Stimulated activated CD4-positive, alpha-beta T cell treated with anti-CD3 and anti-CD28 coated beads, Interleukin-1b, Interleukin-23, amount 100 ng/mL, for 1 hour (primary cell): ENCODE measurements at places on chromosomes 4 and X.

DNA sequence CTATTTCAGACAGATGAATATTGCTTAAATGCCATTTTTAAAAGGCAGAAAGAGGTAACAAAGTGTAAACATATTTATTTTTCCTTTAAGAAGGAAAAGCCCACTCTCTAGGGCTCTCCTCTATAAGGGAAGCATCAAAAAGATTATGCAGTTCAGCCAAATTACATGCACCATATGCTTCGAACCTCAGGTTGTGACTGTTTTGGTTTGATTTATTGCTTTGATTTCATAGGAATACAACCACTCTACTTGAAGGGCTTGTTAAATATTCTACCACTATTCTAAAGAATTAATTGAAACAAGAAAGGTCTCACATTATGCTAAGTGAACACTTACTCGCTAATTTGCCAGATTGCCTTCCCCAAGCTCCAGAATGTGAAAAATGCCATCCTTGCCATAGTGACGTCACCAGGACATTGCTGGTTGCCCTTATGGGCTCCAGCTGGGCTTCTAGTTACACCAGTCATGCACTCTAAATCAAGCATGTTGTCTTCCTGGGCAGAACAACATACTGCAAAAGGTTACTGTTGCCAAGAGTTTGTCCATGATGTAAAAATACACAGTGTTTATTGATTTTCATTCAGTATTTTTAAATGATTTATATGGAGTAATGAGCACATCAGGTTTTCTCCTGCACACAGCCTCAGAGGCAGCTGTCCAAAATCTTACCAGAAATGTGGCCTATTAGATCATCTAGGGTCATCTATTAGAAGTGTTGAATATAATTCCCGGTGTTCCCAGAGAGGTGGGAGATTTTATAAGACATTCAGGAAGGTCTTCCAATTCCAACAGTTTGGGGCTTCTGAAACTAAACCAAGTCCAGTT is 164.4 kb upstream of the RAPGEF2 start:
- no peak for DNase-seq

- DNase-seq: no peak
Observed at GRCh38 chr4:141376769-141377168, 156.1 kb downstream of the ZNF330 start.

DNA sequence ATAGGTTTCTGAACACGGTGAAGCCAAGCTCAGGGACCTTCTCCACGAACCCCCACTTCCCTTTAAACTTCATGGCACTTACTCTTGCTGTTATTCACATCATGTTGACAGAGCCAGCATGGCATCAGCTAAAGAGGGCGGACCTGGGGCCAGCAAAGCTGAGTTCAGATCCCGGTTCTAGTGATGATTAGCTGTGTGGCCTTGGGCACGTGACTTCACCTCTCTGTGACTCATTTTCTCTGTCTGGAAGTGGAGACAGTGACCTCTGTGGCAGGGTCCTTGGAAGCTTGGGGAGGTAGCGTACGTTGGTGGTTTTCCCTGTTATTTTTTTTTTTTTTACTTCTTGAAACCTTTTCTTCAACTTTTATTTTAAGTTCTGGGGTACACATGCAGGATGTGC is 13.4 kb downstream of the EVC start:
- no peak for DNase-seq

DNA sequence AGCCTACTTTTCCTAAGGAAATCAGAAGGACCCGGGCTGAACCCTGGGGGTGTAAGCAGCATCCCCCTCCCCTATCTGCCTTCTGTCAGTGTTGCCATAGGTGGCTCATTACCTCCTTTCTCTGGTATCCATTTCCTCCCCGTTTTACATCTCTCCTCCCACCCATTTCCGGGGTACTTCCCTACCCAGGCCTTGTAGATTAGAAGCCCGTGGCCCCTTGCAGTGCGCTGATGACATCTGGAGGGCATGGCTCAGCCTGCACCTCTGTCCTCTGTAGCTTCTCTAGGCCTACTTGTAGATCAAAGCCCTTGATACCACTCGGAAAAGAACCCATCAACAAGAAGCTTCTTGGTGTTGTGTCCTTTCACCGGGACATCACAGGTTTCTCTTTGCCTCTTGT is 71.8 kb downstream of the NBDY start:
- DNase-seq: no peak

- no peak for DNase-seq
Observed at GRCh38 chr4:19721587-19721986, 530.1 kb upstream of the SLIT2 start.

- no peak for DNase-seq
Observed at GRCh38 chrX:43581888-43582539, 74.1 kb upstream of the MAOA start.

GRCh38 chr4:48704091-48704802 is 75.8 kb downstream of the FRYL start:
- DNase-seq: no peak

DNA sequence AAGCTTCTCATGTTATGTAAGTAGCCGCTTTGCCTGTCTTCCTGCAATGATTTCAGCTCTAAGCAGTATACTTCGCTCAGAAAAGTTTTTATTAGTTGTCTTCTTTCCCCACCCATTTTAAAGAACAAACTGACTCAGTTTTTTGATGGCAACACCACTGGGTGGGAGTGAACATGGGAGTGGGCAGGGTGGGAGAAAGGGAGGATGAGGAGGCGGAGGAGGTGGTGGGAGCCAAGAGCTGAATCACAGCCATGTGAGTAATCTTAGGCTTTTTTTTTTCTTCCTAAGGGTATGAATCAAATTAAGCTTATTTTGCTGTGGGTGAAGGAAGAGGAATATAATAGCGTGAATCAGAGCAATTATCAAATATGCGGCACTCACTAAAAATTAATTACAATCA is 574.3 kb upstream of the DIPK2B start:
- no peak for DNase-seq

DNA sequence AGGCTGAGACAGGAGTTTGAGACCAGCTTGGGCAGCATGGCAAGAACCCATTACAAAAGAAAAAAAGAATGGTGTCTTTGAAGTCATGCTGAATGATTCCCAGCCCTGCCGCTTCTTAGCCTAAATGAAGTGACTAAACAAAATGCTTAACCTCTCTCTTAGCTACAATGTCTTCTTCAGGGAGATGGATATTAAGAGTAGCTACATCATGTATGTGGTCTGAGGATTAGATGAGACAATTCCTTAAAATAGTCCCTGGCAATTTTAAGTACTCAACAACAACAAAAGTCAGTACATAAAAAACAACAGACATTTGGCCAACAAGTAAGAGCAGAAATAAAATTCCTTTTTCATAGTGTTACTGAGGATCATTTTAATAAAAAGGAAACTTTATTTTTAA is 64.3 kb upstream of the COX18 start:
- no peak for DNase-seq

- DNase-seq: no peak
Observed at GRCh38 chr4:30844861-30845582, 124.9 kb downstream of the PCDH7 start.

- DNase-seq: no peak
Observed at GRCh38 chr4:41432881-41433280, 105.1 kb upstream of the LIMCH1 start.

DNA sequence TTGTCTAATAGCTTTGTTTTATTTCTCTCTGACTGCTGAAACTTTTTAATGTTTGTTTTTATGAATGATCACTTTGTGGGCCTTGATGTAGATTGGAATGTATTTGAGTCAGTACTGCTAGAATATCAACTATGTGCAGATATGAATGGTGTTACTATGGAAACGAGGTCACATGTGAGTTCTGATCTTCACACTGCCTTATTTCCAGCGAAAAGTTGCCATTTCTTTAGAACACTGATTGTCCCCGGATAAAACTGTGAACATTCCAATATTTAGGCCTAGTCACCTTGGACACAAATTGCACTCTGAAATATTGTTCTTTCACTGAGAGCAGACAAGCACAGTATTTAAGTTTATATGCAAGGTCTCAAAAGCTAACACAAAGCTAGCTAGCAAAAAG is 27.2 kb upstream of the MAGED1 start:
- no peak for DNase-seq

DNA sequence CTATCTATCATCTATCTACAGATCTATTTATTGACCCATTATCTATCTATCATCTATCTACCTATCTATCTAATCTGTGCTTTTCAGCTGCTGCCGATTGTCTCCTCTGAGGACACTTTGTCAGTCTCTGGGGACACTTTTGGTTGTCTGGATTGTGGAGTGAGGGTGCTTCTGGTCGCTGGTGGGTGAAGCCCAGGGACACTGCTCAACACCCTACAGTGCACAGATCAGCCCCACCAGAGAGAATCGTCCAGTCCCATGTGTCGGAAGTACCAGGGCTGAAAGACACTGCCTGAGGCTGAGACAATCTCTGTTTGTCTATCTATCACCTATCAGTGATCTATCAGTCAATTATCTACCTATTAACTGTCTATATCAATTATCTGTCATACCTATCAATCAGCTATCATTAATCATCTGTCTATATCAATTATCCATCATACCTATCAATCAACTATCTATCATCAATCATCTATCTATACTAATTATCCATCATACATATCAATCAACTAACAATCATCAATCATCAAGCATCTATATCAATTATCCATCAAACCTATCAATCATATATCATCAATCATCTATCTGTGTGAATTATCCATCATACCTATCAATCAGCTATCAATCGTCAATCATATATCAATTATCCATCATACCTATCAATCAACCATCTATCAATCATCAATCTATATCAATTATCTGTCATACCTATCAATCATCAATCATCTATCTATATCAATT is 70.0 kb upstream of the PPP2R3B start:
- no peak for DNase-seq

- no peak for DNase-seq
Observed at GRCh38 chrX:143121477-143121876, 95.7 kb downstream of the SPANXN4 start.

- no peak for DNase-seq
Observed at GRCh38 chr4:11773798-11774197, 345.1 kb upstream of the HS3ST1 start.

GRCh38 chr4:137611998-137612700 is 79.9 kb upstream of the PCDH18 start:
- DNase-seq: no peak

DNA sequence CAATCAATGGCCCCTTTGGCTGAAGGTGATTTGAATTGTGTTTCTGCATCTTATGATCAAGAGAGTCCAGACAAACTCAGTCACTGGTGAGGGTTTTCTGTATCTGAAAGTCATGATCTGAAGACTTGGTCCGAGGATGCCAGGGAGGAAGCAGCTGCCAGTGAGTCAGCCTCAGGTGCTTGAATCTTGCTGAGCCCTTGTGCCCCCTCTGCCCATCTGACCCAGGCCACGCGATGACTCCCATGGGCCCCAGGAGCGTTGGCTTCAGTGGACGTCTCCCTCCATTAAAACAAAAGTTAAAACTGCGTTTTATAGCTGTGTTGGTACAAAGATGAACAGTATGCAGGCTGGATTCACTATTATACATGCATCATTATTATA is 62.0 kb downstream of the HTRA3 start:
- no peak for DNase-seq

DNA sequence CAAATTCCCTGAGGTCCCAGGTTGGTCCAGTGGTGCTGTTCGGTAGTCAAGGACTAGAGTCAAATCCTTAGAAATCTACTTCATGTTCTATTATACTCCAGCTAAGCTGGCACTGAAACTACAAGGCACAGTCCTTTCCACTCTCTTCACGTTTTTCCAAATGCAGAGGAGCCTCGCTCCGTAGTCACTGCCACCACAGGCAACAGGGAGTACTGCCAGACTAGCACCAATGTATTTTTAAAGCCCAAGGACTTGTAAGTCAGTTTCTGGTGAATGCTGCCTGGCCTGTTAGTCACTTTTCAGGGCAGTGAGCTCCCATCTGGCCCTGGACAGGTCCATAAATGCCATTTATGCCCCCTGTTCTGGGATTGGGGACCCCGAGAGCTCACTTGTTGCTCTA is 323.5 kb downstream of the FAM47A start:
- DNase-seq: no peak

DNA sequence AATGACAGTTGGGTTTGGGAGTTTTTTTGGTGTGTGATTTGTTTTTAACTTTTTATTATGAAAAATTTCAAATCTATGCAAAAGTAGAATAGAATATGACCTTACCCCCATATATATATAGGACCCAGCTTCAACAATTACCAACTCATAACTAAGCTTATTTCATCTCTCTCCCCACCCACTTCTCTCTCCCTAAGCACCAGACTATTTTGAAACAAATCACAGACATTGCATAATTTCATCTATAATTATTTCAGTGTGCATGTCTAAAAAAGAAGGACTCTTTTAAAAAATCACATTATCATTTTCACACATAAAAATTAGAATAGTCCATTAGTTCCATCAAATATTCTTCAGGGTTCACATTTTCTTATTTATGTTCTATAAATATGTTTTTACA is 28.3 kb upstream of the NKX6-1 start:
- DNase-seq: no peak

- DNase-seq: no peak
Observed at GRCh38 chr4:146178126-146178525, 2.6 kb downstream of the LSM6 start.

DNA sequence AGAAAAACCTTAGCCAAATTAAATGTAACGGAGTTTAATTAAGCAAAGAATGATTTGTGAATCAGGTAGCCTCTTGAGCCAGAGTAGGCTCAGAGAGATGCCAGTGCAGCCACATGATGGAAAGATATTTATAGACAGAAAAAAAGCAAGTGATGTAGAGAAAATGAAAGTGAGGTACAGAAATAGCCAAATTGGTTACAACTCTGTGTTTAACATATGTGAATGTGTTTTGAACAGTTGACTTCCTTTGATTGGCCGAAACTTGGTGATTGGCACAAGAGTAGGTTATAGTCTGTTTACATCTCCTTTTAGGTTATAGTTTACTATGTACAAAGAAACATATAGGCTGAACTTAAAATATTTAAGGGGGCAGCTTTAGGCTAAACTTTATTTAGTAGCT is 459.9 kb upstream of the BOD1L1 start:
- DNase-seq: no peak

- no peak for DNase-seq
Observed at GRCh38 chr4:136516371-136516770, 1015.9 kb downstream of the PCDH18 start.
